ENCODE measurements at places on chromosomes 3 and 15.

DNA sequence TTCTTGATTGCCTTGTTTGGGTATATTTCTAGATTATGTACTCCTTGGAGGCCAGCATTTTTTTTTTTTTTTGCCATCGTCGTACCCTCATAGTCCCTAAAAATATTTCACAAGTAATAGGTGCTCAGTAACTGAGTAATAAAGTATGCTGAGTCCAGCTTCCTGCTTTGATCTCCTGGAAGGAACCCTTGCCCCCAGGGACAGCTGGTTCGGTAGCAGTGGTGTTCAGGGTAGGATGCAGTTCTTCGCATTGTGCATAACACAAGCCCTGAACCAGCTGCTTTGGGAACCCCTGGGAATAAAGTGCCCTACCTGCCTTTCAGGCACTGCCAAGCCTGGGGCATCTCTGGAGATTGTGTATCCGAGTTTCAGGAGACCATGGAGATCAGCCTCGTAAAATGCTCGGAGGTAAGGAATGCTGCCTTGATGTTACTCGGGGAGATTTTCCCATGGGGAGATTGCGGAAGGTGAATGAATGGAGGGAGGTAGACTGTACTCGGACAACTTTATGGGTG, 7.6 kb downstream of the MYZAP start:
- no peak for DNase-seq

- DNase-seq: peak; percentile 24
Measured at GRCh38 chr3:15858547-15859506, 61.0 kb upstream of the ANKRD28 start.

DNA sequence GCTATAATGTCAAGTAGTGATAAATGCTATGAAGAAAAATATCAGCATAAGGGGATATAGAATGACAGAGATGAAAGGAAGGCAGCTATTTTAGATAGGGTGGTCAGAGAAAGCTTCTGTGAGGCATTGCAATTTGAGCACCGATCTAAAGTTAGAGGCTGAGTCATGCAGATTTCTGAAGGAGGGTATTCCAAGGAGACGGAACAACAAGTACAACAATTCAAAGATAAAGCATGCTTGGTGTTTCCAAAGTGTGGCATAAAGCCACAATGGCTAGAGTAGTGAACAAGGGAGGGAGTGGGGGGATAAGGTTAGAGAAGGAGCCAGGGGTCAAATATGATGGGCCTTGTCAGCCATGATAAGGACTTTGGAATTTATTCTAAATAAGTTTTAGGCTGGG, 71.9 kb downstream of the PFN2 start:
- no peak for DNase-seq

GRCh38 chr15:55737373-55737772, 5.6 kb downstream of the PRTG start:
- DNase-seq: no peak

DNA sequence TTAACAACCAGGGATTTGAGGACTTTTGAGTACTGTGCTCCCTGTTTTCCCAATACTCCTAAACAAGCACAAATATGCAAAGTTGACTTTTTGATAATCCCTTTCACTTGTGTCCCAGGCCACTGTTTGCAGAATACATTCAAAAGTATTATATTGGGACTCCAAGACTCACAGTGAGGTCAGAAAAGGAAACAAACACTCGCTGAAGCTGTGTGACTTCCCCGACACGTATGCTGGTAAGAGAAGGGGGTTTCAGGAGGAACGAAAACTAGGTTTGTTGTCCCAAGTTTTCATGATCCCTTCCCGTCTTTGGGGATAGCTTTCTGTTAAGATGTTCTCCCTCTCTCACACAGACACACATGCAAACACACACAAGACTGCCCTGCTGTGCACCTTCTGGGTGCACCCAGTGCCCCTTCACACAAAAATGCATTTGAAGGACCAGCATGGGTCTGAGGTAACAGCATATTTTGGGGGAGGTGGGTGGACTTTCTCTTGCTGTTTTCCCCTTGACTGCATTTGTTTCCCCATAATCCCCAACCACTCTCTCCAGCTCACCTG, 225.2 kb upstream of the PRICKLE2 start:
- DNase-seq: no peak

- DNase-seq: no peak
Measured at GRCh38 chr3:73661265-73661664, 36.5 kb upstream of the PDZRN3 start.

DNA sequence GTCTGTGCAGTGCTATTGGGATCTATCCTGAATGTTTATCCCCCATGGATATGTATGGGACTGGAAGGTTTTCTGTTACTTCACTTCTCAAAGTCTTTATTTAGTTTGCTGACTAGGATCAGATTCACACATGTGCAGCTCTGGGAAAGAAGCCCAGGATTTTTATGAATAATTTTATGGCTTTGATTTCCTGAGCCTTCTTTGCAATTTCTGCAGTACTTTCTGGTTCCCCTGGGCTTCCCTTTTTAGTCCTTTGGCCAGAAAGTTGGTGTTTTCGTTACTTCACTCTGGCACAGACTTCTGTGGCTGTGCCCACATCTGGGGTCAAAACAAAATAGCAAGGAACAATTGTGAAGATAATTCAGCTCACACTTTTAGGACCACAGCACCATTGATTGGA, 721.0 kb downstream of the OTOL1 start:
- no peak for DNase-seq

DNA sequence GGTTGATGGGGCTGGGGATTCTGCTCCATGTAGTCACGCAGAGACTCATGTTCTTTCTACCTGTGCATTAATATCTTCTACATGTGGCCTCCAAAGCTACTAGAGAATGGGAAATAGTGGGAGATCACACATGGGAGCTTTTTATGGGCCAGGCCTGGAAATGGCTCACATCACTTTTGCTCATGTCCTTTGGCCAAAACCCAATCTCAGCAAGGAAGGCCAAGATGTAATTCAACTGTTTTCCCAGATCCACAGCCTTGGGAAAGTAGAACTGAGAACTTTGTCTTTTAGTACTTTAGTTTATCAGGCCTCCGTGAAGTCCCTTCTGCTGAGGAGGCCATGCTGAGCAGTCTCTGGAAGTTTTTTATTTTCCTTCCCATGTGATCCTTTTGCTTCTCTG, 73.2 kb upstream of the SLC4A7 start:
- DNase-seq: no peak

GRCh38 chr3:21745966-21746365, 5.0 kb downstream of the ZNF385D start:
- no peak for DNase-seq

DNA sequence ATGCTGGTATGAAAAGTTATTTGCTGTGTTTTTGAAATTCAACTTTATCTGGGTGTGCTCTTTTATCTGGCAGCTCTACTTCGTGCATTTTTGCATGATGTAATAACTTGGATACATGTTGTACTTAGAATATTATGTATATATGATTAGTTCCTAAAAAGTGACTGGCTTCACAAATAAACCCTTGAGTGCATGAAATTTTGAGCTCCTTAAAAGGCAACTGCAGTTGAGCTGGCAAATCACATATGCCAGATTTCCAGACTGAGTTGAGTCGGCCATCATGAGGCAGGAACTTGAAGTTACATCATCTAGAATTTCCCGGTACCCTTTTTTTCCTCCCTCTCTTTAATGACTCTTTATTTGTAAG, 162.5 kb downstream of the FNDC3B start:
- no peak for DNase-seq

DNA sequence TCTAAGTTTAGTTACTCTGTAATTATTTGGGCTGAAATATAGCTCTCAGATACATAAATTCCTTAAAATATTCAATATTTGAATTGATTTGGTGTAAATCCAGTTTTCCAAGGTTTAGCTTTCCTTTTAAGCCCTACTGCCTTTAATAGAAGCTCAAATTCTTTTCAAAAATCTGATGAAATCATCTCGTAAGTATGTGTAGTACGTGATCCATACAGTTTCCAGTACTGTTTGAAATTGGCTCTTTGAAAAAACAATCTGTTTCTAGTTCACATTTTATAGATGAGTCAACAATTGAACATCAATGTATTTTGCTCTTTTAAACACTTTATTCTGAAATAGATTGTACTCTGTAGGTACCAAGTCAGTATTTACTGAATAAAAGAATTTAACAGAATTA, 84.2 kb downstream of the LRRC49 start:
- DNase-seq: no peak

DNA sequence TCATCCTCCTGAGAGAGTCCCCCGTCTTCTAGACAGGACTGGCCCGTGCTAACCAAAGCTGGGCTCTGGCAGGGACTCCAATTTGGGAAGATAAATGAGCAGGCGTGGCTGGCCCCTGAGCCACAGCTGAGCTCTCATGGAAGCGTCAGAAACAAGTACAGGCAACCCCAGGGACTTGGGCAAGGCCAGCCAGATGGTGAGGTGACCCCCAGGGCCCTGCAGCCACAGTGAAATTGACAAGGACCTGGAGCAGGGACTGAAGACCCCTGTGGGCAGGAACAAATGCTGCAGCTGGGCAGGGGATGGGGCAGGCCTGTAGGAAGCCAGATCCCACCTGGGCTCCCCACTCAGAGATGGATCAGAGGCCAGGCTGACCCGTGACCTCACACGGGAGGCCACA, 32.8 kb upstream of the CGNL1 start:
- DNase-seq: no peak

GRCh38 chr3:54198556-54198955, 76.2 kb downstream of the CACNA2D3 start:
- no peak for DNase-seq

- DNase-seq: no peak
Measured at GRCh38 chr3:10857235-10857634, 41.2 kb downstream of the SLC6A11 start.

GRCh38 chr3:129824926-129825541, 68.5 kb downstream of the TMCC1 start:
- peak; percentile 52 for DNase-seq

- DNase-seq: no peak
Measured at GRCh38 chr3:145145461-145145860, 1015.5 kb downstream of the PLOD2 start.

DNA sequence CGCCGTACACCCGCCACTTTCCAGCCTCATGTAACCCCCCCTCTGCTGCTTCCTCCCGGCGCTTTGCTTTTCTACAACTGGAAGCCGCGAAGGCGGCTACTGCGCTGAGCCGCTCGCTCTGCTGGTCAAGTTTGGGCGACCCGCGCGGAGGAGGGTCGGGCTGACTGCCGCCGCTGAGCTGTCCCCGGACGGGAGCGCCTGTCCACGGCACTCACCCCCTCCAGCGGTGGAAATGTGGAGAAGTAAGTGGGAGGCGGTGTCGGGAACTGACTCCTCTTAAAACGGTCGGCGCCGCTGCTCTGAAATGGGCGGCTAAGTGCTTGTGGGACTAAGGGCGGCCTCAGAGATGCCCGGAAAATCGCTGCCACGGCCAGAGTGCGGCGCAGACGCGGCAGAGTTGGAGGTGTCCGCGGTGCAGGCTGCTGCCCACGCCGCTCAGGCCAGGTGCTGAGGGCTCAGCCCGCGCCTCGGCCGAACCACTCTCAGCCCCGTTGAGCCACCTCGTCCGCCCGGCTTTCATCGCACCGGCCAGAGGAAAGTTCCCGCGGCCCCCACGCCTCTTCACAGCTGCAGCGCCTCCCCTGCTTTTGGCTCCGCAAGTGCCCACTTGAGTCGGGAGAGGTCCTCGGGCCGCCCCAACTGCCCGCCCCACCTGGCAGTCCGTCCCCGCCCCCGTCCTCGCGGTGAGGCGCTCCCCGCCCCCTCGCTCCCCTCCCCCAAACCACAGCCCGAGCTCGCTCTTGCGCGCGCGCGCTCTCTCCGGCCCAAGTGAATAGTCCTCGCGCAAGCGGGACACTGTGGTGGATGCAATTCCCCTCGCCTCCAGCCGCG, at the start of gene EPHA6:
EPHA6 (plus strand) TSS at position 775 of the 831 bp plus-strand sequence.
- no peak for DNase-seq

DNA sequence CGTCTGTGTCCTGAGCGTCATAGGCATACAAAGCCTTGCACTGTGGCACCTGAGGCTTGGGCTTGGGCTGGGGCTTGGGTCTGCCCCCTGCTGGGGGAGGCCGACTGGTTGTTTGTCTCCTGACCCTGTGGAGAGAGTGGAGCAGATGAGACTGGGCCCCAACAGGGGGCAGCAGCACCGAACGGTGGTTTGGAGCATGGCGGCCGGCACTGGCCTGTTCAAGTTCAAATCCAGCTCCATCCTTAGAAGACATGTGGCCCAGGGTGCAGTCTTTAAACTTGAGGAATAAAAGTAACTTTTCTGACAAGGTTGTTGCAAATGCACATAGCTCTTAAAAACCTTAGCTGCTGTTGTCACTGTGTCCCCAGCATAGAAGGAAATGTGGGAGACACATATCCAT, 33.3 kb downstream of the CCNB2 start:
- no peak for DNase-seq

DNA sequence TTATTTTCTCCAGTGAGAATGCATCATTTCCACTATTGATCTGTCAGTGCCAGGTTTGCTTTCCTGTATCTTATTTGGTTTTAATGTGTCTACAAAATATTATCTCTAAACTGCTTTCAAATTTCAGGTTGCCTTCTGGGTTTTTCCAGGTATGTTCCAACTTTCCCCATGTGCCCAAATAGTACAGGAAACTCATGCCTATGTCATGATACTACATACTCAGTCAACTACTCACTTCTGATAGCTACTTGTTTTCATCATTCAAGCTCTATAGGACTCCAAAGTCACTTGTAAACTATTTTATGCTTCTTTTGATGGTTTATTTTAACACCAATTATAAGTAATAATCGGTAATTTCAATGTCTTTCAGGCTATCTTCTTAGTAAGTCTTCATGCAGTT, 134.8 kb upstream of the TTC14 start:
- DNase-seq: no peak

- DNase-seq: no peak
Measured at GRCh38 chr3:57961828-57962447, 46.3 kb upstream of the FLNB start.

DNA sequence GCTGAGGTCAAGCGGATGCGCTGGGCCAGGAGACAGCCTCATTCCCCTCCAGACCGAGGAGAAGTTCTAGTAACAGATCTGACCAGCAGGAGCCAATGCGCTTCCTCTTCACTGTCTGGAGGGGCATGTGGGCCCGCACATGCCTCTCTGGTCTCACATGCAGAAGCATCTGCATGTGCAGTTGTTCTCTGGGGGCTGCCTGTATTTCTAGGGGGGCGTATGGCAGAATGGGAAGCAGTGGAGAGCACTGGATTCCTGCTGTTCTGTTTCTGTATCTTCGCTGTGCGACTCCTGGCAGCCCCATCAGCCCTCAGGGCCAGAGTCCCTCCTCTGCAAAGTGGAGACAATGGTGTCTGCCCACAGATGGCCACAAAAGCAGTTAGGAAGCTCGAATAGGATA, 170.4 kb upstream of the IQSEC1 start:
- DNase-seq: no peak

- DNase-seq: no peak
Measured at GRCh38 chr15:69434679-69435078, 17.9 kb upstream of the RPLP1 start.

GRCh38 chr3:52052831-52053306, 3.5 kb downstream of the DUSP7 start:
- DNase-seq: no peak

GRCh38 chr3:116512281-116512680, 67.0 kb upstream of the LSAMP start:
- DNase-seq: no peak

DNA sequence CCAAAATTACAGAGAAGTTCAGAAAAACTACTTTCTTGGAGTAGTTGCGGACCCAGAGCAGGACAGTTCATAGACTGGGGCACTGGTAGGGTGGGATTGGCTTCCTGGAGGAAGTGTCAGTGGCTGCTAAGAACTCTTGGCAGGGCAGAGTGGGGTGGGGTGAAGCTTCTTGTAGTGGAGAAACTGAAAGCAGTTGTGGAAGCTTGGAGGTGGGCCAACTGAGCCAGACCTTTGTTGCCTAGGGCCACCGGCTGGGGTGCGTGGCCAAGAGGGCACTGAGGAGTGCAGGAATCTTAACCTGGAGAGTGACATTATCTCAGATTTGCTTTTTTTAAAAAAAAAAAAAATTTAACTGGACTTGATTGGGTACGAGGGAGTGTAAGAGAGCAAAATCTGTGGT, 3.1 kb downstream of the KAT2B start:
- DNase-seq: no peak

All from NCI-H2171 (cell line).